ENCODE measurements at places on chromosomes 5 and 9. TPM values are rescaled to one million over a fixed set of nuclear protein-coding genes. Genes with fewer than 3 reads are reported as not detected.

DNA sequence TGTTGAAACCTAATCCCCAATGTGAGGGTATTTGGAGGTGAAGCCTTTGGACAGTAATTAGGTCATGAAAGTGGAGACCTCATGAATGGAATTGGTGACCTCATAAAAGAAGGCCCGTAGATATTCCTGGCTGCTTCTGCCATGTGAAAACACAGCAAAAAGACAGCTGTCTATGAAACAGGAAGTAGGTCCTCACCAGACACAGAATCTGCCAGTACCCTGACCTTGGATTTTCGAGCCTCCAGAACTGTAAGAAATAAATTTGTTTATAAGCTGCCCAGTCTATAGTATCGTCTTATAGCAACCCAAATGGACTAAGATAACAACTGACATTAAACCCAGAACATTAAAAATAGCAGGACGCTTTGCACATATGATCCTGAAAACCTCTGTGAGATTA is 371.1 kb downstream of the SPOCK1 start:
- no peak for DNase-seq

GRCh38 chr5:107601076-107601475 is 69.7 kb downstream of the EFNA5 start:
- no peak for DNase-seq

DNA sequence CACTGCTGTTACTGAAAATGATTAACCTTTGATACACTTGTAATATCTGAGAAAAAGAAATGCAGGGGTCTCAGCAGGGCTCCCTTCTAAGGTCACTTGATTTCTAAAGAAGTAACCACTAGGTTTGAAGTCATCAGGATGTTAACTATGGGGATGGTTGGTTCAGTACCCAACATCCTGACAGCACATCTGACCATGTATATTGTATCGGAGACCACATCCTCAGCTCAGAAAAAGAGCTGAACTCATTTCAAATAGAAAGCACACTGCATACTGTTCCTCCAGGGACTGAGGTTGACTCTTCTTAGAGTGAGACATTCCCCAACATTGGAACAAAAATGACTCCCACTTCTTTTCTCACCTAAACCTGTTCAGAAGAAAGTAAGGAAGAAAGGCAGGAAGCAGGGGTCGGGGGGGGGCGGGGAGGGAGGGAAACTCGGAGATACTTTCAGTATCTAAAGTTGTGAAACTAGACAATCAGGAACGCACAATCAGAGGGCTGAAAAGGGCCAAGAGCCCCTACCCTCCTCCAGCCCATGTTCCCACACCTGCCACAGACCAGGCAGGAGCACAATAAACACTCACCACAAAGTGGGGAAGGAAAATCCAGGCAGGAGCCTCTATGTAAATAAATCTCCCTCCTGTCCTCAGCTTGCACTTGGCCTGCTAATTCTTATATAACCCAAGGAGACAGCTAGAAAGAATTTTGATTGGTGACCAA is 730 bp upstream of the GZMA start:
- no peak for DNase-seq

DNA sequence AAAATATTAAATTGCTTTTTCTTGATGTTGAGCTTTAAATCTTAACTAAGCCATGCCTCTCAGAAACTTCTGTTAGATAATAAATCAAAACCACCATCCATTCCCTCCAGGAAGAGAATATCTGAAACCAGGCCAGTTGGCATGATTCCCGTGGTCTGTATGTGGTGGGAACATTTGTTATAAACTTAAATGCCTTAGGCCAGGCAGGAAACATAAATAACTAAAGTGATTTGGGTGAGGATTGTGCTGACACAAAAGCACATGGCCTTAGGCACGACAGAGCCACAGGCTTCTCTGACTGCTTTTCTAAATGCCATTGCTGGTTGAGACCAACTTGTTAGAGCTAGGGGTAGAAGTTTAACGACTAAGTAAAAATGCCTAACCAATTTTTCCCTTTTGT is 255.9 kb downstream of the GABRG2 start:
- DNase-seq, result no peak

- no peak for DNase-seq
Measured at GRCh38 chr9:19429595-19429994, 20.8 kb downstream of the ACER2 start.

GRCh38 chr9:114214181-114214580 is 58.8 kb downstream of the COL27A1 start:
- DNase-seq, result no peak

- no peak for DNase-seq
Measured at GRCh38 chr9:129442803-129443511, 177.9 kb downstream of the C9orf50 start.

DNA sequence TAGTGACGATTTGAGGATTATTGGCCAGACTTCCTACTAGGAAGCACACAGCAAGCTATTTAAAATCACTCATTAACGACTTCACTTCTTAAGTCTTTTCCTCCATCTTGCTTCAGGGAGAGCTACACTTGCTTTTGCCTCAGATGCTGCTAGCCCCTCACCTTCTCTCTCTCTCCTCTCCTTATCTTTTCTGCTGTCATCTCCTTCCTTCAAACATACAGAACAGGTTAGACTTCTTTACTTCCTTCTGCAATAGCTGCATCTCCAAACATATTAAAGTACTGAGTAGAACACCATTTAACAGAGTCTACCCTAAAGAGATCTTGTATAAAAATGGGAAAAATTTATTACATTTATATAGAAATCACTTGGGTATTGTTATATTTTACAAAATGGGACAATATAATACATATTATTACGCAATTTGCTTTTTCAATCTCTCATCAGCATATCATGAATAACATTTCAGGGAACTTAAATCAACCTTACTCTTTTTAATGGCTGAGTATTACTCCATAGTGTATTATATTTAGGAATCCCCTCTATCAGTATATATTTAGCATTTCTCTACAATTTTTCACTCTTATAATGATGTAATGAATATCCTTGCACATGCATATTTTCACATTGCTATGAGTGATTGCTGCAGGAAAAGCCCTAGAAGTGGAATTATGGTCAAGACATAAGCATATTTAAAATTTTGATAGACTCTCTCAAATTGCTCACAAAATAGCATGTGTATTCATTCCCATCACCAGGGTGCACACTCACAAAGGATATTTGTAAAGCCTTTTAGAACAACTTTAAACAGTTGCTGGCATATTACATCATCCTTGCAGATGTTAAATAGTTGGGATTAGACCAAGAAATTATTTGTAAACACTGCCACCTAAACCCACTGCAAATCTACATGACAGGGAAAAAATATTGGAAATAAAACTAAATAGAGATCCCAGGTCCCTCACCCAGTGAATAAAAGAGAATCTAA is 164.5 kb upstream of the NFIB start:
- no peak for DNase-seq

Gene DIPK1B
- total RNA-seq, result 1.3 TPM

Gene TPPP
- total RNA-seq, result 12.4 TPM

Gene NR2F1
- not detected for total RNA-seq

Gene ACER2
- 2.9 TPM for total RNA-seq
